ENCODE measurements at places on chromosomes 16 and 17. TPM values are rescaled to one million over a fixed set of nuclear protein-coding genes. Genes with fewer than 3 reads are reported as not detected.

DNA sequence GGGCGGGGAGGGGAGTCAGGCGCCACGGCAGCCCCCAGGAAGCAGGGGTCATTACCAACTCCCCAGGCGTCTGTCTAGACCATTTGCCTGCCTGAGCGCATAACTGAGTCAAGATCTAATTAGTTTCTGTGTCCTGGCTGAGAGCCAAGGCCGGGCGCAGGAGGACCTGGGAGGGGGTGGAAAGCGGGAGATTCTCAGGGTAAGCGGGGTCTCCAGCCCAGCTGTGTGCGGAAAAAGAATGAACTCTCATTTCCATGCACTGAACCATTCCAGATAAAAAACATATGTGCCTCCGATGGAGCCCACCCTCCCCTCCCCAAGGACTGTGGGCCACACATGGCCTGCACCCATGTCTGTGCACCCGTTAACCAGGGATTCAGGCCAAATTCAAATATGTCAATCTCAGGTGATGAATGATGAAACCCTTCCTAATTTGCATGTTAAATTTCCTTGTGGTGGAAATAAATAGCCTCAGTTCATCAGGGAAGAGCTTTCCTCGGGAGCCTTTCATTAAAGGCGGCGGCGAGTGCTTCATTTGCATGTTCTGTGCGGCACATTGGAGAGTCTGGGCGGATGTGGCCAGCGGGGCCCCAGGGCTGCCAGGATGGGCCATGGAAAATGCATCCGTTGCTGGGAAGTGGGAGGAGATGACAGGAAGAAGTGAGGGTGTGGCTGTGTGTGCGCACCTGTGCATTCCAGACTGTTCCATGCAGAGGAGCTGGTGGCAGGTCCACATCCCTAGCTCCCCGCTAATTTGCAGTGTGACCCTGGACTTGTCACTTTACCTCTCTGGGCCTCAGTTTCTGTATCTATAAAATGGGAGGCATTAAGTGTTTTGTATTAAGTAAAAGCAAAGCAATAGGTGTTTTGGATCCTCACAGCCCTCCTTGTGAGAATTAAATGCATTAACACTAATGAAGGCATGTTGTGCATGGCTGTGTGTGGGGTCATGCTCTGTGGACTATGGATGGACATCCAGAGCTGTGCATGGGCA is 151.1 kb downstream of the SDK2 start:
- DNase-seq = no peak

DNA sequence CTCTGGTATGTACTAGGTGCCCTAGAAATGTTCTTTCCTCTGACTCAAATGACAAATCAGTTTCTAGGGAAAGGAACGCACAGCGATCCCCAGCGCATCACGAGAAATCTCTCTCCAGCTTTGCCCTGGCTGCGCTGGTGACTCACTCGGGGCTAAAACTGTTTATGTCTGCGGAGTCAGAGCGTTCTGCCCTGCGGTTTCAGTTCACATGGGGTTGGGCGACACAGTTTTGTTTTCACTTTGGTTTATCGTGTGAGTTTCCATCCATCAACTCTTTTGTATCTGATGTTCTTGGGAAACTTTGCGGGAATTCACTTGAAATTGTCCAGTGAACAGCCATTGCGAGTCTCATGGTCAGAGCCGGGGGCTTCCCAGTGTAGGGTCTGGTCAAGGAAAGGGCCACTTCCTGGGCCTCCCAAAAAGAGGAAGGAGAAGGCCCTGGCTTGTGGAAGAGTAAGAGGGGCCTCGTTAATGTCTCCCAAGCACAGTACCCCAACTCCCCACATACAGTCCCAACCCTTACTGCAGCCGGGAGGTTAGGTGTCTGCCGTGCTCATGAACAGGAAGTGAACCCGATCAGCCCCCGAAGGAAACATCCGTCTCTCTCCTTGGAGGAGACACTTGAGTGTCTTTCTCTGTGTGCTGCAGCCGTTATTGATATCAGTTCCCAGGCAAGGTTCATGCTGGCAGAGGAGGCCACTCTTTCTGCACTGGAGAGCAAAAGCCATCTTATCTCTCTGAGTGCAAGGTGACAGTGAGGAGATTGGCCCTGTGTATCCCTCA is 643.2 kb downstream of the WWOX start:
- no peak for DNase-seq

- no peak for DNase-seq
Observed at GRCh38 chr16:75193265-75193650, 13.7 kb downstream of the CTRB2 start.

DNA sequence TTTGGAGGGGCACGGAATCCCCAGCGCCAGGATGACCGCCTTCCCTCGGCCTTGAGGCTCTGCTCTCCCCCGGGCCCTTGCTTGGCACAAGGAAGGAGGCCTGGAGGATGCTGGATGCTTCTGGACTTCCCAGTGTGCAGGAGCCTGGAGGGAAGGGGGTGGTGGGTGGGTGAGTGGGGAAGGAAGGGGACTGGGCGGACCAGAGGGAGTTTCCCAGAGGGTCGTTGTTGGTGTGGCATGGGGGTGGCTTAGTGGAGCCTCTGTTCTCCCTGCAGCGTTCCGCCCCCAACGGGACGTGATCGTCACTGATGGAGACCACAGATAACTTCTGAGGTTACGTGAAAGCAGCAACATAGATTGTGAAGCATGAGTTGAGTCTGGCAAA is 140.0 kb downstream of the IRF8 start:
- DNase-seq = peak; percentile 48

DNA sequence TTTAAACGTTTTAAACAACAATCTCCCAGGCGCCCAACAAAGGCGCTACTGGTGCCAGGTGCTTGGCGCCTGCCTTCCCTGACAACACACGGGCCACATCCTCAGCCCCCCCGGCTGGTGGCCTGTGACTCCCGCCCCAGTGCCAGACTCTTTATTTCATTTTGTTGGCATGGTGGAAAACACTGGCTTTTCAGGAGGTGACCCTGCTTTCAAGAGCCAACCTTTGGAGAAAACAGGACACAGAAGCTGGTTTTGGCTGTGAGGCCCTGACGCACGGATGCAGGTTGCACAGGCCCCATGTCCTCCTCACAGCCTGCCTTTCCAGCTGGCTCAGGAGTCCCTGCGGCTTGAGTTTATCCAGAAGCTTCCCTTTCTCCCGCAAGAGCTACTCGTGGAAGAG is 100.0 kb downstream of the METRNL start:
- DNase-seq = peak; percentile 76

GRCh38 chr17:80451104-80451775 is 25.2 kb downstream of the NPTX1 start:
- no peak for DNase-seq

Gene AOC3
- 32.7 TPM for polyA plus RNA-seq

DNA sequence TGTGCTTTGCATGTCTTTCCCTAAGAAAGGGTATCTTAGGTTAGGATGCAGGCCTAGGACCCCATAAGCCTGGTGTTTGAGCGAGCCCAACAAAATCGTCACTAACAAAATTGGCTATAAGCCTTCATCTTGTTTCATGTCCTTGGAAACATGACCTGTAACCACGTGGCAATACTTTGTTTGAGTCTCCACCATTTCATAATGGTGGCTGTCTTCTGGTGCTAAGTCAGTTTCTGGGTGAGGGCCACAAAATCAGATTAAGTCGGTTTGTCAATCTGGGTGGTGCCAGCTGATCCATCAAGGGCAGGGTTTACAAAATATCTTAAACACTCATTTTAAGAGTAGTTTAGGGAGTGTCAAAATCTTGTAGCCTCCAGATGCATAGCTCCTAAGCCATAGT is 33.0 kb downstream of the C16orf54 start:
- no peak for DNase-seq

DNA sequence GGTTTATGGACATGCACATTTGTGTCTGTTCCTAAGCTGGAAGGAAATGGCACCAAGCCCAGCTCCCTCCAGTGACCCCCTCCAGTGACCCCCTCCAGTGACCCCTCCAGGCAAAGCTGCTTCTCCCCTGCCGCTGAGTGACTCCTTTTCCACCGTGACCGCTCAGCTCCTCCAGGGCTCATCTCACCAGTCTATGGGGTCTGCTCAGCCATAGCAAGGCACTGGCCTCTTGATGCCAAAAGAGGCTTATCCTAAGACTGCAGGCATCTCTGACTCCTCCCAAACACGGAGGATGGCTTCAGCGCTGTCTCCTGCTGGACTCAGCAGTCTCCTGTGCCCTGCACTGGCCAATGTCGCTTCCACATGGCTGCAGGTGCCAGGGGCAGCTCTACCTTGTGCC is 35.3 kb downstream of the FA2H start:
- DNase-seq = no peak

DNA sequence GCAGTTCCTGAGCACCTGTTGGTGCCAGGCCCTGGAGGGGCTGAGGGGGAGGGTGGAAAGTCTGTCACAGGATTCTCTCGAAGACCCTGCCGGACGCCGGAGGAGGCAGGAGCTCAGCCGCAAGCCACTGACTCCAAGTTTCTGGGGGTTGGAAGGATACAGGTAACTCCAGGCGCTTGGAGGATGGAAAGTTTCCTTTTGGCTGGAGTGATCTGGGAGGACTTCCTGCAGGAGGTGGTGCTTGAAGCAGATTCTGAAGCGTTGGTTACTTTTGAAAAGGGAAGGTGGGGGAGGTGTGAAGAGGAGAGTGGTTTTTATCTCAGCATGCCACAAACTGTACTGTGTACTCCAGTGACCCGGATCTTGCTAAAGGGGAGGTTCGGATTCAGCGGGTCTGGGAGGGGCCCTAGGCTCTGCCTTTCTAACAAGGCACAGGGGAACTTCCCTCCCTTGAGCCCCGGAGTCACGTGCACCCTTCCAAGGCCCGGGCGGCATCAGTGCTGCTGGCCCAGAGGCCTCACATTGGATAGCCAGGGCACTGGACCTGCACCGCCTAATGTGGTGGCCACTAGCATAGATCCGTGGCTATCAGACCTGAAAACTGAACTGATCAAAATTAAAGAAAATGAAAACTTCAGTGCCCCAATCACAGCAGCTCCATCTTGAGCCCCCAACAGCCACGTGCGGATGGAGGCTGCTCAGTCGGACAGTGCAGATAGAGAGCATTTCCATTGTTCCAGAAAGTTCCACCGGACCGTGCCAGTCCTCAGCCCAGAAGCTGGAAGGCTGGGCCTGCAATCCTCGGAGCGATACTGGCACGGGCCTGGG is 42.2 kb upstream of the GSE1 start:
- no peak for DNase-seq

DNA sequence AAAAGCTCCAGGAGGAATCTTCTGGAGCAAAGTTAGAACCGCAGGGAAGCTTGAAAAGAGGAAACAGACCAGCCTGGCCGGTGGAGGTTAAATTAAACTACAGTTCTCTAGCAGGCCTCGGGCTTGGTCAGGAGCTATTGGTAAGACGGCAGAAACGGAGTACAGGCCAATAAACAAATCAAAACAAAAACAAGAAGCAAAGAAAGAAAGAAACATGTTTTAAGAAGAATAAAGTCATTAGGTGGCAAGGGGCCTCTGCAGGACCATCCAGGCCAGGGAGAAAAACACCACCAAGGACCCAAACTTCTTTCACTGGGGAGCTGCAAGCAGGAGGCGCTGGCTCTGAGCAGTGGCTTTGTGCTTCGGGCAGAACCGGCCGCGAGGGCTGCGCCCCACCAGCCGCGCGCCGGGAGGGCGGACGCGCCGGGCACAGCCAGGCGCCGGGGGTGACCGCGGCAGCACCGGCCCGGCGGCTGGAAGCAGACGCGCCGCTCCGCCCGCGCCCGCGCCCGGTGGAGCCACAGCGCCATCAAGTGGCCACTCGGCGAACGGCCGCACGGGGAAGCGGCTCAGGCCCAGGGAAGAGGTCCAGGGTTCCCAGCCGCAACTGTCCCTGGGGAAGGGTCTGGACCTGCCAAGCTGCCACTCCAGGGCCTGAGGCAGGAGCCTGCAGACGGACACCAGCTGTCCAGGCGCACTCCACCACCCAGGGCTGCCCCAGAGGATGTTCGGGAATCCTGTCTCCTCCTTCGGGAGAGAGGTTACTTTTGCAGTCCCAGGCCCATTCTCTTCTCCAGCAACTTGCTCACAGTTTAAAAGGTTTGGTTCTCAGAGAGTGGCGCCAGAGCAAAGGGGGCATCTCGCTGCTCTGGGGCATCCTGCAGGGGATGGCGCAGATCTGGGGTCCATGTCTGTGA is 419.4 kb downstream of the SOX9 start:
- DNase-seq = peak; percentile 77

Gene EXOC7
- polyA plus RNA-seq = 74.4 TPM

GRCh38 chr16:78836802-78837491 is 737.5 kb downstream of the WWOX start:
- no peak for DNase-seq

Gene FZD2
- polyA plus RNA-seq = 0.60 TPM

GRCh38 chr16:25553711-25554436 is 137.9 kb upstream of the HS3ST4 start:
- DNase-seq = no peak

Gene KRTAP9-8
- not detected for polyA plus RNA-seq

Gene MT4
- not detected for polyA plus RNA-seq

Gene SLC9A5
- 0.46 TPM for polyA plus RNA-seq

GRCh38 chr17:35586569-35587073 is 501 bp upstream of the AP2B1 start:
- DNase-seq = no peak

- no peak for DNase-seq
Observed at GRCh38 chr17:8310601-8311123, 621 bp downstream of the ARHGEF15 start.

Gene NLRC3
- polyA plus RNA-seq = not detected

- no peak for DNase-seq
Observed at GRCh38 chr17:71757156-71757555, 363.7 kb upstream of the SOX9 start.

DNA sequence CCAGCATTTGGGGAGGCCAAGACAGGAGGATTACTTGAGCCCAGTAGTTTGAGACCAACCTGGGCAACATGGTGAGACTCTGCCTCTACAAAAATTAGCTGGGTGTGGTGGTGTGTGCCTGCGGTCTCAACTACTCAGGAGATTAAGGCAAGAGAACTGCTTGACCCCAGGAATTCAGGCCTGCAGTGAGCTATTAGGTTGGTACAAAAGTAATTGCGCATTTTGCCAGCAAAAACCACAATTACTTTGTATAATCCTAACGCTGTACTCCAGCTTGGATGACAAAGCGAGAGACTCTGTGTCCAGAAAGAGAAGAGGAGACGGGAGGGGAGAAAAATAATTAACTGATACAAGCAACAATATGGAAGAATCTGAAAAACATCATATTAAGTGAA is 32.7 kb downstream of the YWHAE start:
- no peak for DNase-seq

GRCh38 chr17:81396722-81397313 is 1.6 kb downstream of the BAHCC1 start:
- no peak for DNase-seq

Gene MAF
- polyA plus RNA-seq = 9.2 TPM

- DNase-seq = no peak
Observed at GRCh38 chr16:2480948-2481347, 6.0 kb downstream of the TBC1D24 start.

All from sigmoid colon (tissue), 7 donors.